AG04450 (cell line): ENCODE measurements at places on chromosomes 7 and 10. TPM values are rescaled to one million over a fixed set of nuclear protein-coding genes. Genes with fewer than 3 reads are reported as not detected.

Gene BAMBI
- 10.8 and 11.0 TPM in 2 replicates for polyA plus RNA-seq

Gene FAM25G
- polyA plus RNA-seq, result not detected in 2 replicates

Gene HYAL4
- polyA plus RNA-seq, result not detected in 2 replicates

Gene PSD
- polyA plus RNA-seq, result 5.5 and 8.2 TPM in 2 replicates

Gene GHRHR
- polyA plus RNA-seq, result not detected in 2 replicates
